EL (cell line): ENCODE measurements at places on chromosomes 5 and 9.

- DNase-seq: no peak
Observed at GRCh38 chr5:67903656-67904055, 311.9 kb upstream of the PIK3R1 start.

DNA sequence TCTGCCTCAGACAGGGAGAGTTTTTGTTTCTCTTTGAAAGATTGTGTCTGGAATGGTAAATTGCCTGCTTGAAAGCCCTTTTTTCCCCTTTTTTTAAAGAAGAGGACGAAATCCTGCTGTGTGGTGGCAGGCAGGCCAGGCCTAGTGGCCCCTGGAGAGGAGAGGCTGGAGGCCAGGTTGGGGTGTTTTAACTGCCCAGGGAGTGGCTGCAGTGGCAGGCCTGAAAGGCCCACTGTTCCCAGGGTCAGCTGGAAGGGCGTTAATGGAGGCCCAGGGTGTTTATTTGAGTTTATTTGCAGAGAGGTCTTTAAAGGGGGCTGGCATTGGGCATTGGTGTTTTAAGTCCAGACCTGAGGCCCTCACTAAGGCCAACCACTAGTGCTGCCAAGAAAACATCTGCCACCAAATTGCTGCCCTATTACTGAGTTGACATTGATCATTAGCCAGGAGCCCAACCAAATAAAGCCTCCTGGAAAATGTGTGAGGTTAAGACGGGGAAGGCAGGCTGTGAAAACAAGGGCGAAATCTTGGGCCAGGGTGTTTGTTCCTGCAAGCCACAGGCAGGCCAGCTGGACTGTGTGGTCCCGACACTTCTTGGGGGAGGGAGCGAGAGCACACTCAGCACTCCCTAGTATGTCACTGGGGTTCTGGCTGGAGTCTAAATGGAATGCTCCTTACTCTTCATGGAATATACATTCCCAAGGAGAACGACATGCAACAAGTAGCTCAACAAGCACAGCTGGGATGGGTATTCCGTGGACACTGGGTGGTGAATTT, 5.0 kb downstream of the JADE2 start:
- DNase-seq: no peak

DNA sequence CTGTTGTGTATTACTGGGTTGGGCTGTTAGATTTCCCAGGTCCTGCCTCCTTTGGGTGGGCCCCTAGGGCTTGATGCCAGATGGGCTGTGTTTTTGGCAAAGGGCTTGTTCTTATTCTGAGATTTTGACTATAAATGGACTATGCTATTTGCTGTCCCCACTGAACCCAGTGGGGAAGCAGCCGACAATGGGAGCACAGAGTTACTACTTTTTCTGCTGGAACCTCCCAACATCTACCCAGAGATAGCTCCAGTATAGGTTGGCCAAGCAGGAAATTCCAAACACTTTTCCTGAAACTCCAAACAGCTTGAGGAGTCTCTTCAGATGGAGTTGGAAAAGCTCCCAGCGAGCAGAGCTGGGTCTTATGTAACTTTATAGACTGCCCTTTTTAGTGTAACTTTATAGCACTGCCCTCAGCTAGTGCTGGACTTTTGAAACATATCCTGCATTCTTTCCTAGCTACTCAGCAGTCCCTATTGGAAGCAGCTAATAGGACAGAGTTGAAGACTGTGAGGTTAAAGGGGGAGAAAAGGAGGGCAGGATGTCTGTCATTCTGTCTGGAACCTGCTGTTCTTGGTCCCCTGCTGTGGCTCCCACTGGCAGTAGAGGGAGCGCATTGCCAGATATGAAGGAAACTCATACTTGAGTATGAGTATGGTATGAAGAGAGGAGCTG, 21.0 kb downstream of the RUSC2 start:
- peak; percentile 98 for DNase-seq

- DNase-seq: no peak
Observed at GRCh38 chr9:137304383-137305059, 2.5 kb upstream of the NRARP start.

DNA sequence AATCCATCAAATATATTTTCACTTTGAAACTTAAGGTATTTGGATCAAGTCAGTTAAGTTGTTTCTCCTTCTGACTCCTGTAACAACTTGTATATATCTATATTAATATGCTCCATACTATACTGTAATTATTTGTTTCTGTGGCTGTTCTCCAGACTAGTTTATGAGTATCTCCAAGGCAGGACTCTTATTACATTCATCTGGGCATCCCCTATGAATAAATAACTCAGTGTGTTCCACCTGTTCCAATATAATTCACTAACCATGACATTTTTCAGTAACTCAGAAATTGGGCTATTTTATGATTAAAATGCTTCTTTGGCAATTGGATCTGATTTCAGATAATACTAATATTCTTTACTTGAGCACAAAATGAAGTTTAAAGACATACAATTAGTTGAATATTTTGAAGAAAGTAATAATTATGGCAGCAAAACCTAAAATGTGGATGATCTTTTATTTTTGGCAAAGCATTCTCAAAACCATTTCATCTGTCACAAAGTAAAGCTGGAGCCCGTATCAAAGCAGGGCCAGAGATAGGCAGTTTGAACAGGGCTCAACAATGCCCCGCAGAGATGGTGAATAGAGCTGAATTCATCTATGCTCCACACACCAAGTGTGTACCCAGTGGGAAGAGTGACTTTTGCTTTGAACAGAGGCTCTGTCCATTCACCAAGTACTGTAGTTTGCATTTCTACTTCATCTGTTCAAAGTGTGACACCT, 314.3 kb downstream of the PDE4D start:
- DNase-seq: no peak

DNA sequence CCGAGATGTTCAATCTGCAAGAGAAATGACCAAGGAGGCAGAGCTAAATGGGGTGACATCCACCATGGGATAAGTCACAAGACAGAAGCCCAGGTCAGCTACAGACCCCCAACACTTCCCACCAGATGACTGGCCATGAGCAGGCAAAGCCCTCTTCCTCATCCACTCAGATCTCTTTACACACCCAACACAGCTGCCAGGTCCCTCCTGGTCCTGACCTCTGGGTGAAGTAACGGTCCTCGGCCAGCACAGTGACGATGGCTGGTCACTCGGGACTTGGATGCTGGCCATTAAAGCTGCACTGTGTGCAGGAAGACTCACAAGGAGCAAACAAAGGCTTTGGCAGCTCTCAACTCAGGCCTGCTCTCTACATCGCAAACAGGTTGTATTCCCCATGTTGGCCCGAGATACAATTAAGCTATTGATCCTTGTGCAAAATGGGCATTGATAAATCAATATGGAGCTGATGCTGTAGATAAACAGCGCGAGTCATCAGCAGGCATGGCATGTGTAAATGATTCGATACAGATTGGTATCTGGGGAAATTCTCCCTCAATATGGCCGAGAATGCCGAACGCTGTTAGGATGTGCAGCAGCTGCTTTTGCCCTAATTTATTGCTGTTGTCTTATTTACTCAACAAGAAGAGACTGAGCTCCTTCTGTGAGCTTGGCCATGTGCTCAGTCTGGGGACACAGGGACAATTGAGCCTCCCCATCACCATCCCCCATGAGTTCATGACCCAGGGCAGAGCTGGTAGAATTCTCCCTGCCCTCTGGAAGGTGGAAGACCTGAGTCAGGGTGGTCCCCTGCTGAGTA, 98.7 kb downstream of the C5orf15 start:
- no peak for DNase-seq

DNA sequence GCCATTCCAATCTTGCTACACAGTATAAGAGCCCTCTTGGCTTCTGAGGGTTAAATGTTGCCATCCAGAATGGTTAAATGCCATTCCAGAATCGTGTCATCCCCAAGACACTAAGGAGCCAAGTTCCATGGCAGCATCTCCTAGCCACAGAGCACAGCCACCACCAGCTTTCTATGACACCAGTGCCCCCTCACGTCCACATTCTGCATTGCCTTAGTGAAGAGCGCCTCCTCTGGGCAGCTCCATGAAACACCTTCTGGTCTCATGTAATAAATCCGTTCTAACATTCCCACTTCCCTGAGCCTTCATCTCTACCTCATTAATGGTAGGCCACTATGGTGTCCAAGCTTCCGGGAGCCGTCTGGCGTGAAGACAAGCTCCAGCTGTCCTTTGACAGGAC, 12.4 kb downstream of the CBY3 start:
- peak; percentile 51 for DNase-seq

- no peak for DNase-seq
Observed at GRCh38 chr5:57327561-57328367, 153.9 kb downstream of the GPBP1 start.

DNA sequence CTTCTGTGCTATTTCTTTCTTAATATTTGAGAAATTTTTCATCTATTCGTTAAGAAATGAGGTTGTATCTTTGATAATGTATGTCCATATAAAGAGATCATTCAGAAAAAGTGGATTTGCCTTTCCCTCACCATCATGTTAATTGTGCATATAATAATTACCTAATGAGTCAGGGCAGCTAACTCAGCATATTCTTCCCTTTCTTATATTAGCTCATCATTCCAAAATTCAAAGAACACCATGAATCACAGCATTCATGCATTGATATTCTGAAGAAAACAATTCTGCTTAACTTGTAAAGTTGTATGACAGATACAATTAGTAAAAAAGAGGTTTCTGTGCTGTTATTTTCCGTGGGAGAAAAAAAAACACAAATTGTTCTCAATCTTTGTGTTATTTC, 630.6 kb downstream of the TLE1 start:
- no peak for DNase-seq

DNA sequence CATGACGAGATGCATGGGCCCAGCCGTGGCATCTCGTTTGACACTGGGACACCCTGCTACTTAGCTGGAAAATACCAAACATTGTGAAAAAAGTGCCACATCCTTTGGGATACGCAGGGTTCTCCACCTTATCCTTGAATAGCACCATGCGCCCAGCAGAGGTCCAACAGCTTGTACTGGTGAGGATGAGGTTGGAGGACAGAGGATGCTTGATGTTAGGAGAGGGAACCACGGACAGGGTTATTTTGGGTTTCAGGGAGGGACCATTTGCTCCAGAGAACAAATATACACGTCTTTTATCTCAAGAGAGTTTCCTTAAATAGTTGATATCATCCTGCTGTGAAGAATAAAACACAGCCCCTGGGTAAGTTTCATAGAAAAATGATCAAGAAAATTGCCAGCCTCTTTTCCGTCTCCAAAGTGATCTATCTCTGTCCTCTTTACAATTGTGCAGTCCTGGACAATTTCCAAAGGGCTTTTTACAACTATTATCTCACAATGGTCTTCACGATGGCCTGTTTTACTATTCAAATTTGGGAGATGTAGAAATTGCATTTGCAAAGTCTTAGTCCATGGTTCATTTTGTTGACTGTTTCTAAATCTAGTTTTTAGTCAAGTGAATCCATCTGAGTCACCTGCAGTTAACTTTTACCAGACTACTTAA, 19.9 kb upstream of the FRRS1L start:
- no peak for DNase-seq

DNA sequence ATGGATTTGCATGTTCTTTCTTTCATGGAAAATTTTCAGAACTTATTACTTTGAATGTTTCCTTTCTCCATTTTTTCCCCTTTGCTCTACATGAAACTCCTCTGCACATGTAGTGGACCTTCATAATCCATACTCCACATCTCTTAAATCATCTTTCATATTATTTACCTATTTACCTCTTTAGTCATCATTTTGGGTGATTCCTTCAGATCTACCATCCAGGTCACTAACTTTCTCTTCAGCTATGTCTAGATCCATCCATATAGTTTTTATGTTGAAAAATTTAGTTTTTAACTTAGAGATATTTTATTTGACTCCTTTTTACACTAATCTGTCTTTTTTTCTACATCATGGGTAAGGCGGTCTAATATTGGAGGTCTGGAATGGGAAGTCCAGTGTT, 586.6 kb downstream of the NR2F1-AS1 start:
- DNase-seq: no peak
